ENCODE measurements at places on chromosomes 6 and 20. TPM values are rescaled to one million over a fixed set of nuclear protein-coding genes. Genes with fewer than 3 reads are reported as not detected.

- no peak for DNase-seq
These were observed 197.8 kb downstream of the OGFRL1 start for GRCh38 chr6:71486461-71486860.

DNA sequence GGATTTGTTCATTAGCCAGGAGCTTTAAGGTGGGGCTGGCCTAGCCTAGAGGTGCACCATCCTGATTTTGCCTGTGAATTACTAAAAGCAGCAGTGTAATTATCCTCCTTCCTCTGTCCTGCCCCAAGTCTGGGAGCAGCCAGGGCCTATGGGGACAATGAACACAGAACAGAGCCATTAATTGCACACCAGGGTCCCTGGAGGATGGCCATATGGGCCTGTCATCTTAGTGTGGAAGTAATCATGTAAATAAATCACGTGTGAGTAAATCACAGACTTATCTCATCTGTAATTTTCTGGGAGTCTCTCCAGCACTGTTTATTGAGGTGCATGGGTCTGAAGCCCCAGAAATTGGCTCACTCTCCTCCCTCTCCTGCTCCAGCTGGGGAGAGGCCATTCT is 176.3 kb downstream of the LRFN2 start:
- DNase-seq = no peak

GRCh38 chr20:49046087-49046900 is at the start of gene CSE1L:
CSE1L (plus strand) TSS chr20:49046312; CDS start chr20:49058464, 12,152 bp downstream.
- DNase-seq = peak; percentile 88

DNA sequence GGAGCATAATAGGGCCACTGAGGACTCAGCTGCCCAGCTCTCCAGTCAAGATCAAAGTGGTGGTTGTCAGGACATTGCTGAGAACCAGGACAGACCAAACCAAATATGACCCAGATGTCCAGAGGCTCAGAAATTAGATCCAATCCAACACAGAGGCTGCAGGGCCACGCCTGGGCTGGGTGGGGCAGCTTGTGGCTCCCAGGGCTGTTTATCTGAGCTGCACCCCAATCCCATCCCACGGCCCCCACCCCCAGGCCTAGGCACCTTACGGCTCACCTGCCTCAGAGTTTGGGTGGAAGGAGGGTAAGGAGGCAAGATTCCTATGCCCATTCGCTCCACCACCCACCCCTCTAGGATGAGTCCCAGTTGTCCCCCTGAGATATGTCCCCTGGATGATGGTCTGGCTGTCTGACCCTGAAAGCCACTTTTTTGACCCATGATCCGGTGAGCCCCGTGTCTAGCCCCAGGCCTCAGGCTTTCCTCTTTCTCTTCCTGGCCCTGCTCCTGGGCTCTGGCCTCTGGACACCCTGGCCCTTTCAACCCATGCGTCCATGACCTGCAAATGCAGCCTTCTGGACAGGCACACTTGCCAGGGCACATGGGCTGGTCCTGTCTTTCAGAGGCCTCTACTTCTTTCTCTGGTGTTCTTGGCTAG is 40.0 kb downstream of the CPXM1 start:
- DNase-seq = no peak

- DNase-seq = no peak
These were observed 10.0 kb downstream of the PYGB start for GRCh38 chr20:25257756-25258475.

DNA sequence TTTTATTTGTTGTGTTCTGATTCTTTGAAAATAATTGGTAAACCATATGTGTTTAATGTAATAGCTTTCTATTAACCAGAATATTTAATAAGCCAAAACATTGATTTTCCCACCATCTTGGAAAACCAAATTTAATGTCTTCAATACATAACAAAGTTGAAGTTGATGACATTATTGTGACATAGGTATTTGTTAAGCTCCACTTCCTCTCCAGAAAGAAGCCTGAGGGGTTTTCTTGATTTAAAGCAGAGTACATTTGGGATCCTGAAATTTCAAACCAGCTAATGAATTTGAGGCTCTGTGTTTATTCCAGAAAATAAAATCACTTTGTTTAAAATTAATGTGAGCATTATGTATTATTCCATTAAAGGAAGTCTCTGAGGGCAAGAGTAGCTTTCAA is 106.3 kb downstream of the PERP start:
- DNase-seq = no peak

DNA sequence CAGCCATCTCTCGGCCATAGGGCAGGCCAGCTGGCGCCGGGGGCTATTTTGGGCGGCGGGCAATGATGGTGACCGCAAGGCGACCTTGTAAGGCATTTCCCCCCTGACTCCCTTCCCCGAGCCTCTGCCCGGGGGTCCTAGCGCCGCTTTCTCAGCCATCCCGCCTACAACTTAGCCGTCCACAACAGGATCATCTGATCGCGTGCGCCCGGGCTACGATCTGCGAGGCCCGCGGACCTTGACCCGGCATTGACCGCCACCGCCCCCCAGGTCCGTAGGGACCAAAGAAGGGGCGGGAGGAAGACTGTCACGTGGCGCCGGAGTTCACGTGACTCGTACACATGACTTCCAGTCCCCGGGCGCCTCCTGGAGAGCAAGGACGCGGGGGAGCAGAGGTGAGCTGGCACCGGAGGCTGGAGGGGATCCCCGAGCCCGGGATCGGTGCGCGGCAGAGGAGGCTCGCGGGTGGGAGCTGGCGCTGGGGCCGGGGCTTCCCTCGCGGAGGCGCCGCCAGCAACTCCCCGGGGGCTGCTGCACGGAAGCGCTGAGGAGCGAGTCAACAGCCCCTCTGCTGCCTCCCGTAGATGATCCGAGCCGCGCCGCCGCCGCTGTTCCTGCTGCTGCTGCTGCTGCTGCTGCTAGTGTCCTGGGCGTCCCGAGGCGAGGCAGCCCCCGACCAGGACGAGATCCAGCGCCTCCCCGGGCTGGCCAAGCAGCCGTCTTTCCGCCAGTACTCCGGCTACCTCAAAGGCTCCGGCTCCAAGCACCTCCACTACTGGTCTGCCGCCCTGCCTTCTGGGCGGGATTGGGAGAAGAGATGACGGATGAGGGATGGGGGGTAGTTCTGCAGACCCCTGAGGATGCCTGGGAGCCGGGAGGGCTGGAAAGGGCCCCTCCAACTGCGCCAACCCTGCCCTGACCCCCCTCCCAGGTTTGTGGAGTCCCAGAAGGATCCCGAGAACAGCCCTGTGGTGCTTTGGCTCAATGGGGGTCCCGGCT is at the start of the genes CTSA and NEURL2:
Gene CTSA (plus strand): TSS at position 351 of the 999 bp plus-strand sequence. CDS start 234 bp downstream, at position 585.
Gene NEURL2 (minus strand): TSS at position 224 of the 999 bp plus-strand sequence. CDS start 217 bp downstream, at position 7.
- DNase-seq = peak; percentile 77

DNA sequence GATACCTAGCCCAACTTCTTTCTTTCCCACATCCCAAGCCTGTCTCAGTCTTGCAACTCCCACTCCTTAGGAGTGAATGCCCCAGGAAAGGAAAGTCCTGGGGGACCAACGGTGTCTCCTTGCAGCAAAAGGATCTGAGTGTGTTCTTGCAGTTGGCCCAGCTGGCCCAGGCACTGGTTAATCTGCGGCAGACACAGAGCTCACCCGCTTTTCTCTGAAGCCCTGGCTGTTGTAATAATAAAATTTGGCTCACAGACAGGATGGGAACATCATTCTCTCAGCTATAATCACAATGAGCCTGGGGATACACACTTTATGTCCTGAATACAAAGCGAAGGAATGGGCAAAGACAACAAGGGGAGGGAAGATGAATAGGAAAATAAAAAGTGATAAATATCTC is 287.0 kb upstream of the PRND start:
- DNase-seq = no peak

DNA sequence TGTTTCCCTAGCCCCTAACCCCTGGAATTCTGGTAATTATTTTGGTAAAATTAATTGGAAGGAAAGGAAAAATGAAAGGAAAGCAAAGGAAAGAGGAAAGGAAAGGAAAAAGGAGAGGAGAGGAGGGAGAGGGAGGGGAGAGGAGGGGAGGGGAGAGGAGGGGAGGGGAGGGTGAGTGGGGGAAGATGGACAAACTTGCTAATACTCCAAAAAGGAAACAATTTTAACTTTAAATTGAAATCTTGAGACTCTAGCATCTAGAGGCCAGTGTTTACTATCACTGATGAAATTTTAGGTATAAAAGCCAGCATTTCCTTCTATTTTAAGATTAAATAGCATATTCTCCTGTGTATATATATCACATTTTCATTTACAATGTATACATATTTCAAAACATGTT is 156.5 kb downstream of the COL12A1 start:
- no peak for DNase-seq

GRCh38 chr6:31576897-31577578 is 1.7 kb downstream of the TNF start:
- no peak for DNase-seq

GRCh38 chr6:37688078-37688850 is 9.4 kb downstream of the MDGA1 start:
- no peak for DNase-seq

- DNase-seq = no peak
These were observed 2.0 kb downstream of the NOP56 start for GRCh38 chr20:2654384-2654822.

- peak; percentile 72 for DNase-seq
These were observed 78.5 kb upstream of the ZFP64 start for GRCh38 chr20:52270001-52270606.

DNA sequence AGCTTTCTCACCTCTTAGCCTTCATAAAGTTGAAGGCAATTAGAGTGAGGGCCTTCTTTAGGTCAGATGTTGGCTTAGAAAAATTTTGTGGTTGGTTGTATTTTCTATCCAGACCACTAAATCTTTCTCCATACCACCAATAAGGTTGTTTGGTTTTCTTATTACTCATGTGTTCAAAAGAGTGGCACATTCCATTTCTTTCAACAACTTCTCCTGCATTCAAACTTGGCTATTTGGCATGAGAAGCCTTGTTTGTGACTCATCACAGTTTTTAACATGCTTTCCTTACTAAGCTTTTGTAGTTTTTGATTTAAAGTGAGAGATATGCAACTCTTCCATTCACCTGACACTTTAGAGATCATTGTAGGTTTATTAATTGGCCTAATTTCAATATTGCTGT is 949.6 kb downstream of the TBC1D32 start:
- DNase-seq = no peak

GRCh38 chr6:96631248-96631647 is 68.3 kb downstream of the FHL5 start:
- peak; percentile 26 for DNase-seq

DNA sequence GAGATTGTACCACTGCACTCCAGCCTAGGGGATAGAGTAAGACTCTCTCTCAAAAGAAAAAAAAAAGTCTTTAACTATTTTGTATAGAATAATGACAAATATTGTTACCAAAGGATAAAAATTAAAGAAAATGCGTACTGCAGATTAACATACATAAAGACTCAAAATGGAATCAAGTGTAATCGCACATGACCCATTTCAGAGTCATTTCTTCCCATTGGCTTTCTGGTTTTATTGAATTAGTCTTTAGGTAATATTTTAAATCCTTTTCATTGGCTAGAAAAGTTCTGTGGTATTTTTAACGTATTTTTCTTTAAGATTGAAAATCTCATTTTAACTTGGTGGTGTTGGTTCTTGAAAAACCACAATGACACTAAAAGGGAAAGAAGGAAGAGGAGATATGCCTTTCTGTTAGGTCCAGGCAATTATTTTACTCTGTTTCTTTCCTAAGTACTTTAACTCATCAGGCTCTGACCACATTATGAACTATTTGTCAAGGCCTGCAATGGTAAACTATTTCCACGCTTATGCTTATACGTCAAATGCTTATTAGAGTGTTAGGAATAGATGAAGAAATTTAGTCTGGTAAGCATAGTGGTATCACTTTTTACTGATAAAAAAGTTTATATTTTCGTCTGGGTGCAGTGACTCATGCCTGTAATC is 52.3 kb downstream of the PLEKHG1 start:
- no peak for DNase-seq

Gene PI16
- polyA plus RNA-seq = 1.1 TPM

Gene KCNK16
- not detected for polyA plus RNA-seq

Gene CCM2L
- 7.9 TPM for polyA plus RNA-seq

Gene EFCAB8
- polyA plus RNA-seq = 0.04 TPM

Gene PHACTR3
- polyA plus RNA-seq = 9.7 TPM

Gene GRIK2
- polyA plus RNA-seq = 16.8 TPM

Gene PRPH2
- 2.3 TPM for polyA plus RNA-seq

Gene RNASET2
- 62.6 TPM for polyA plus RNA-seq

Gene MAS1
- polyA plus RNA-seq = 0.02 TPM

Data from renal cortex interstitium (tissue), 15 donors.